ENCODE measurements at places on chromosomes 5 and 9.

DNA sequence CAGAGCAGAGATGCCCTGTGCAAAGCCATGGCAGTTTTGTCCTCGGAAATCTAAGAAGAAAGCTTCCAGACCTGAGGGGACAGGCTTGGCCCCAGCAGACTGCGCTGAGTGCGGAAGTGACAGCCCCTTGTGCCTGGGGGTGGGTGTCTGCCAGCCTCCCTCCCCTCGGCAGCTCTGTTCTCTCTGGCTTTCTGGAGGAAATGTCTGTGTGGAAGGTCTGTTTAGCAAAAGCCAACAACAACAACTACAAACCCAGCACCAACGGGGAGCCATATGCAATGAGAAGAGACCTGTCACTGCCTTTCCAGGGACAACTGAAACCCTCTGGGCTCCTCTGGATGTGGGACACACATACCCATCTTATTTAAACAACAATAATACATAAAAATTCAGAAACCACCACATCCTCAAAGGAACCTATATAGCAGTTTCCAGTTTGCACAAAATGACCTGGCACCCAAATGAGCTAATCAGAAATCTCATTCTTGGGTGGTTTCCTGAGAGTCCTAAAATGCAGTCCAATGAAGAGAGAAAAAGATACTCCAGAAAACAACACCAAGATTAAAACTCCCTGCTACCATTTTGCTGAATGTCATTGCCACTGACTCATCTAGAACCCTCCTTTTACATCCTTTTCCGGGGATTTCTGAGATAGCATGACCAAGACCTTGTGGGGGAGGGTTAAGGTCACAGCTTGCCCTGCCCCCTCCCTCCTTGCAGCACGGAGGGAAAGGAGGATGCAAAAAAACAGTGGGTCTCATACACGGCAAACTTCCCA is 97.7 kb downstream of the AK8 start:
- DNase-seq = no peak

GRCh38 chr9:111186021-111186530 is 143.9 kb downstream of the OR2K2 start:
- no peak for DNase-seq

DNA sequence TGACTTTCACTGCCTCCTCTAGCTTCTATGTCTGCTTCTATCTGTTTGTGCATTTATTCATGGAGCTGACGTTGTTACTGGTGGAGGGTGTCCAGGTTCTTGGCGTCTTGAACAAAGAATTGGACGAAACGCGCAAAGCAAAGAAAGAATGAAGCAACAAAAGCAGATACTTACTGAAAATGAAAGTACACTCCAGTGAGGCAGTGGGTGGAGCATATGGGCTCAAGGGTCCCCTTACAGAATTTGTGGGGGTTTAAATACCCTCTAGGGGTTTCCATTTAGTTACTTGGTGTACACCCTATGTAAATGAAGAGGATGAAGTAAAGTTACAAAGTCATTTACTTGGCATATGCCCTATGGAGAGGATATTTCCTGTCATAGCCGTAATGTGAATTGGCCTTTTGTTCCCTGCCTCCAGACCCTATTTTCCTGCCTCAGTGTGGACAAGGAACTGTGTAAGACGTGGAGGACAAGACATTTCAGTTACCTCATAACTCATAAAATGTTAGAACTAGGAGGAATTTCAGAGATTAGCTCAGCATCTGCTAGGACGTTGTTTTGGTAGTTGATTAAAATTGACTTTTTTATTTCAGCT is 3.1 kb downstream of the POLR3G start:
- DNase-seq = no peak

DNA sequence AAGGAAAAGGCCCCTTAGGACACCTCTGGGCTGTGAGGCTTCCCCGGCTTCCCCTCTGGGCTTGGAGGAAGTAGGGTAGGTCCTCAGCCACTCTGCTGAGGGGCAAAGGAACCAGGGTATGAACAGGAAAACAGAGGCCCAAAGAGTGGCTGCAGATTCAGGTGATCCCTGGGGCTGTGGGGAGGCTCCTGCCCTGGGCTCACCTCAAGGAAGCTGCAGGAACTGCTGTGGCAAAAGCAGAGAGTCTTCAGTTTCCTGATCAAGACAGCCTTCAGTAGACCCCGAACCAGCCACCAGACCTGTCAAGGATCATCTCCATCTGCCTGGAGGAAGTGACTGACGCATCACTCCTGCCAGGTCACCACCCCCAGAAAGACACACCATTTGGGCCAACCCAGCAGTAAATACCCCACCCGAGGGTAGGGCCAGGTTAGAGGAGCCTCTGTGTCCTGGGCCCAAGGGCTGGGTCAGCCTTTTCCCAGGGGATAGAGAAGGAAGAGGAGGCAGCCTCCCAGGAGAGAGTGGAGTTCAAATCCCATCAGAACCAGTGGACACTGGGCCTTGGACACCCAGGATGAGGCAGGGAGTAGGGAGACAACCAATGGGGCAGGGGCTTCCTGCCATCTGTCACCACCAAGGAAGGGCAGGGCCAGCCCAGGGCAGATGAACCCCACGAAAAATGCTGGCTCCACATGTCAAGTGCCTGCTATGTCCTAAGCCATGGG is 5.8 kb upstream of the ST6GALNAC6 start:
- no peak for DNase-seq

DNA sequence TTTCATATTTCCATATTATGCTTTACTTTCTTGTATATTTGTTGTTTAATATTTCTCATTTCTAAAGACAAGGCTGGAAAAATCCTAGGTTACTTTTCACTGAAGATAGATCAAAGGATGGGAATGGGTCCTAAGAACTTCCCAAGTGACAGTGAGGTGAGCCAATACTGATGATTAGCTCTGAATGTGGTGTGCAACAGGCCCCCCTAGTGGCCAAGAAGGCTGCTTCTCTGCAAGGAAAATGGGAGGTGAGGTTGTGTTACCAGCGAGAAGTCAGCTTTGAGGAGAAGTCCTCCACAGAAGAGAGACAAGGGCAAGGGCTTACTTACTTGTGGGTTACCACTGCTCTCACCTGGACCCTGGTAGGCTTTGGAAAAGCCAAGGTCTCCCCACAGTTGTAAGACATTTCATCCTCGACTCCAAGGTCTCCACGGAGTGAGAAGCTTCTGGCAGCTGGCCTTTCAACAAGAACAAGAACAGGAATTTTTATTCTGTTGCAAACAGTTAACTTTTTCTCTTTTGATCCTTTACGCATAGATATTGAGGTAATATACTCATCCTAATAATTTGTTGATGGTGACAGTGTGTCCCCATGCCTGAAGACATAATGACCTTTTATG is 69.9 kb downstream of the MAMDC2 start:
- DNase-seq = peak; percentile 14

- DNase-seq = no peak
Observed at GRCh38 chr9:35743452-35743851, 5.6 kb downstream of the GBA2 start.

GRCh38 chr9:128927731-128928411 is 7.1 kb downstream of the PHYHD1 start:
- DNase-seq = peak; percentile 17

- DNase-seq = no peak
Observed at GRCh38 chr5:113823696-113824095, 310.2 kb downstream of the YTHDC2 start.

- no peak for DNase-seq
Observed at GRCh38 chr5:133321833-133322420, 270.1 kb downstream of the HSPA4 start.

DNA sequence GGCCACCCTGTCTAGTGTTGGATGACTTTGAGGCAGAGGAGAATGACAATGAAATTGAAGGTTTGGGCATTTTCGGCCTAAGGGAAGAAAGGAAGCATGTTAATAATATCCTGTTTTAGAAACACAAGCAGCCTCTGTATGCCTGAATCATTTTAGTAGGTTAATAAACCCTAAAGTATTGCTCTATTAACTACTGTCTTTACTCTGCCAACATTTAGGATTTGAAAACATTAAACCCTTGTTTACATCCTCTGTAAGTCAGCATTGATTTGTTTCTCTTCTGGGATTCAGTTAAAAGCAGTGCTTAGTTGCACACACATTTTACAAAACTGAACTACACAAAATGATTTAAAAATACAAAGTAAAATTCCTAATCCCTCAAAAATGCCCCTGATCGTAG is 358.9 kb downstream of the ARRDC3 start:
- no peak for DNase-seq

DNA sequence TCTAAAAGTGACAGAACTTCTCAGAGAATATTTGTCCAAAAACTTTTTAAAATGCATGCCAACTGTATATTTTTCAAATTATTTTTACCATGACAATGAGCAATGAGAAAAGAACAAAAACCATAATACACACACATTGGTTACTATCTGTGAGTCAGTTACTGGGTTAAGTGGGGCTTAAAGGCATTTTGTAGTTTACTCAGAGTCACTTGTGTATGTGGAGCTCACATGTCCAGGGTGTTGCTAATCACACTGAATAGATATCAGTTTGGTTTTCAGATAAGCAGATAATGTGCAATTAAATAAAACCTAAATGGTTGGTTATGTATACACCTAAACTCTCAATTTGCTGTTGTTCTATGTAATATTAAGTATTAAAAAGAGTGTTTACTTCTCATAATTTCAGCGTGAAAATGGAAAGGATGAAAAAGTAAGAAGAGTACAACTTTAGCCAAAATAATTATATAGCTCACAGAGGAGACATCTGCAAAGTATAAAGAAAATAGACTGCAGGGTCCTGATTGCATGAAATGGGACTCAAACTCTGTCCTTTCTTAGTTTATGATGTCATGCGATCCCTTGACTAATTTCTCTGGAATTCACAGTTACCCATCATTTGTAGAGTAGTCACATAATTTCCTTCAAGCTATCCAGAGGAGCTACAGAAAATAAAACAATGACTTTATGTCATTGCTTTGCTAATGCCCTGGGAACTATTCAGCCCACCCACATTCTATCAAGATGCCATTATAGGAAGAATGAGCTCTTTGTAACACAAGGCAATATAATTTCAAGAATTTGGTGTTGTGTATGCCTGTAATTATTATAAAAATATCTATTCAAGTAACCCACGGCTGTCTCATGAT is 388.0 kb upstream of the ZNF608 start:
- DNase-seq = no peak

Data from NCI-H1694 (cell line).